ENCODE measurements at places on chromosomes 3 and 15. TPM values are rescaled to one million over a fixed set of nuclear protein-coding genes. Genes with fewer than 3 reads are reported as not detected.

Gene PPIB
- 155 TPM for total RNA-seq

Gene EPHA3
- total RNA-seq: not detected

Gene GAP43
- not detected for total RNA-seq

Gene MOBP
- not detected for total RNA-seq

DNA sequence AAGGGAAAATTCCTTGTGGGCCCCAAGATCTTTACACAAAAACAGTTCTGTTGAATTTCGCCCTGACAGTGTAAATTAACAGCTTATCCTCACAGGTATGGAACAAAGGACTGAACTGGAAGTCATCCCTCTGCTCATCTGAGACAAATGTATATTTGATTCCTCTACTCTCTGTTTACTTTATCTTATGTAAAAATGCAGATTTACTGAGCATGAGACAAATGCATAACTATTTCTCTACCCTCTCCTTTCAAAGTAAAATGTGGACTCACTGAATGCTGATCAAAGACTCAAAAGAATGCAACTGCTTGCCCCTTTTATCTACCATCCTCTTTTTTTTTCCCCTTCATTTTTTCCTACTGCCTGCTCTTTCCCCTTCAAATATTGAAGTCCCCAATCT lies 98.6 kb upstream of the CRBN start:
- DNase-seq: no peak

GRCh38 chr15:80778621-80778963 lies 578 bp upstream of the CEMIP start:
- no peak for DNase-seq
